Tibial nerve (tissue), 4 donors: ENCODE measurements at places on chromosomes 16 and 17. TPM values are rescaled to one million over a fixed set of nuclear protein-coding genes. Genes with fewer than 3 reads are reported as not detected.

Gene GAST
- not detected for total RNA-seq

Gene SETD6
- total RNA-seq: 41.0 TPM

Gene SEZ6L2
- total RNA-seq: 1.7 TPM

DNA sequence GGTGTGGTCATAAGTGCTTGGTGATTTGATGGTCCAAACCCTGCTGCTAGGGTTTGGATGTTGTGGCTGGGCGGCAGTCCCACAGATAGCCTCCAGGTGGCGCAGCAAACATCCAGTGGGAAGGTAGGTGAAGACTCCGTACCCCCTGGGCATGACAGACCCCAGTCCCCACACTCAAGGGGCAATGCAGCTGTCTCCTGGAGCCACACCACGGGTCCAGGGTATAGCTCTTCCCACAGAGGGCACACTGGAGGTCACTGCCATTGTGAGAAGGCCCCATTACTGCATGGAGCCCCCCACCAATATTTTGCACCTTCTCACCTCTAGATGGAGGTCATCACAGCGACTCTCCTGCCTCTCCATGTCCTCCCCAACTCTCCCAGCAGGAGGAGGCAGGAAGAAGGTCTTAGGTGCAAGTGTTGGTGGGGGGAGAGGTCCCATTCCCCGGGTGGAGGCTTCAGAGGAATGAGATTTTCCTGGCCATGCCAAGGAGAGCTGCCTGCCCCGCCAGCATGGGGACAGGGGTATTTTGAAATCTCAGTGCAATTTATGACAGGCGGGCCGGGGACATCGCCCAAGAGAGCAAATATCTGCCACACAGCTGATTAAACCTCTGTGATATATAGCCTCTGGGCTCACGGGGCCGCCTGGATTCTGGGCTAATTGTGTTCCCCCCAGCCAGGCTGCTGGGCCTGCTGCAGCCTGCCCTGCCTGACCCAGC is 17.1 kb upstream of the C17orf113 start:
- DNase-seq: peak; percentile 66
- no peaks in the 10 kb centered on the region for H3K36me3 ChIP-seq
- H3K4me1 ChIP-seq: peaks cover 5% of the 10 kb centered on the region
- no peak overlapping the region for H3K27ac ChIP-seq

GRCh38 chr16:54402270-54402669 is 115.7 kb upstream of the IRX3 start:
- H3K27me3 ChIP-seq: no peaks in the 10 kb centered on the region
- H3K27ac ChIP-seq: no peak overlapping the region
- H3K4me1 ChIP-seq: no peaks in the 10 kb centered on the region
- H3K4me3 ChIP-seq: no peak overlapping the region
- DNase-seq: no peak

GRCh38 chr16:84514874-84515835 is 10.7 kb upstream of the MEAK7 start:
- no peak overlapping the region for H3K4me3 ChIP-seq
- H3K4me1 ChIP-seq: no peaks in the 10 kb centered on the region
- H3K27me3 ChIP-seq: no peaks in the 10 kb centered on the region
- H3K36me3 ChIP-seq: no peaks in the 10 kb centered on the region

DNA sequence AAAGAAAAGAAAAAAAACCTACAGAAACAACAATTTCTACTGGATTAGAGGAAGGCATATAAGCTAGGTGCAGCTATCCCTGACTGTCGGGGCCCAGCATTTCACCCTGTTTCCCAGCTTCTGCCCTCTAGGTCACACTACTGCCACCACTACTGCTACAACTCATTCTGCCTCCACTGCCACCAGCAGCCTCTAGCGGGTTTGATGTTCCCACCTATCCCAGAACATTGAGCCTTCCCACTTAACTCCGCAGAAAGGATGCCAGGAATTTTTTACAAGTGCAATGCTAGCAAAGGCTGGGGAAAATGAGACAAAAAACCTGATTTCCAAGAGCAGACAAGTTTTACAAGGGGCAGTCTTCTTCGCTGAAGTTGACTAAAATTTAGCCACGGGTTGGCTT is 10.4 kb downstream of the ADCY9 start:
- H3K27ac ChIP-seq: peak overlapping the region; percentile 75
- no peaks in the 10 kb centered on the region for H3K36me3 ChIP-seq
- no peaks in the 10 kb centered on the region for H3K27me3 ChIP-seq
- H3K4me3 ChIP-seq: no peak overlapping the region
- peaks cover 39% of the 10 kb centered on the region for H3K4me1 ChIP-seq

DNA sequence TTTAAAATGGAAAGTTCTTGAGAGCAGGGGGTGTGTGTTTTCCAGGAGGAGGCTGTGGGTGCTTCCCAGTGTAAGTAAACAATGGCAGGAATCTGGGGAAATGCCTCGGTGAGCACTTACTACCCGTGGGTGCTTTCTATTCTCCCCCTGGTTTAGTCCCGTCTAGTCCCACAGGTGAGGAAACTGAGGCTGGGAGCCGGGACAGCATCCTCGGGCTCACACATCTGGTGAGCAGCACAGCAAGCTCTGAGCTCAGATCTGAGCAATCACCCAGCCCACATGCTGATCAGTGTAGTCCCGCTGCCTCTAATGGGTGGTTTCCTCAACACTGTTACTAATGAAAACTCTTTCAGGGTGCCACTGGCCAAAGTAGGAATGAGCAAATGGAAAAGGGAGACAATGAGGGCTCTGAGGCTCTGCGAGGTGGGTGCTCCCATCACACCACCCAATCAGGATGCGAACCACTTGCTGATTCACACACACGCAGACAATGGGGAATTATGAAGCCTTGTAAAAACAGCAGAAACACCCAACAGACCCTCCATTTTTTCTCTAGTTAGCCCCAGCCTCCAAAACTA is 202.6 kb downstream of the PARN start:
- no peak overlapping the region for H3K4me3 ChIP-seq
- H3K4me1 ChIP-seq: peaks cover 13% of the 10 kb centered on the region
- DNase-seq: no peak
- H3K27me3 ChIP-seq: no peaks in the 10 kb centered on the region
- H3K36me3 ChIP-seq: no peaks in the 10 kb centered on the region

GRCh38 chr17:1029196-1029921 is 32.4 kb downstream of the TIMM22 start:
- no peak overlapping the region for H3K4me3 ChIP-seq
- H3K27me3 ChIP-seq: no peaks in the 10 kb centered on the region
- peaks cover 46% of the 10 kb centered on the region for H3K4me1 ChIP-seq
- peak; percentile 62 for DNase-seq

DNA sequence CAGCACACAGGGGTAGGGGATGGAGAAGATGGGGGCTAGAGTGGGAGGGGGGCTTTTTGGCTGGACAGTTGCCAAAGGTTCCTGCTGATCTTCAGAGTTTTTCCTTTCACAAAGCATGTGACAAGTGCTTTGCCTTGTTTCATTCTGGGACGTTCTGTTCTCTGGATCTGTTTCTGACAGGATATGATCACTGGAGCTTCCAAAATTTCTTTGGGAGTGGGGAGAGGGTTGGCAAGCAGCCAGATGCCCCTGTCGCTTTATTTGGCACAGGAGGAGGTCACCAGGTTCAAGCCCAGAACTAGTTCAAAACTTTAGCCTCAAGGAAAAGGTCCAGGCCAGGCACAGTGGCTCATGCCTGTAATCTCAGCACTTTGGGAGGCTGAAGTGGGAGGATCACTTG is 68.5 kb upstream of the TBX2 start:
- peak overlapping the region; percentile 69 for H3K27ac ChIP-seq
- H3K27me3 ChIP-seq: no peaks in the 10 kb centered on the region
- H3K4me1 ChIP-seq: peaks cover 25% of the 10 kb centered on the region
- no peaks in the 10 kb centered on the region for H3K36me3 ChIP-seq

DNA sequence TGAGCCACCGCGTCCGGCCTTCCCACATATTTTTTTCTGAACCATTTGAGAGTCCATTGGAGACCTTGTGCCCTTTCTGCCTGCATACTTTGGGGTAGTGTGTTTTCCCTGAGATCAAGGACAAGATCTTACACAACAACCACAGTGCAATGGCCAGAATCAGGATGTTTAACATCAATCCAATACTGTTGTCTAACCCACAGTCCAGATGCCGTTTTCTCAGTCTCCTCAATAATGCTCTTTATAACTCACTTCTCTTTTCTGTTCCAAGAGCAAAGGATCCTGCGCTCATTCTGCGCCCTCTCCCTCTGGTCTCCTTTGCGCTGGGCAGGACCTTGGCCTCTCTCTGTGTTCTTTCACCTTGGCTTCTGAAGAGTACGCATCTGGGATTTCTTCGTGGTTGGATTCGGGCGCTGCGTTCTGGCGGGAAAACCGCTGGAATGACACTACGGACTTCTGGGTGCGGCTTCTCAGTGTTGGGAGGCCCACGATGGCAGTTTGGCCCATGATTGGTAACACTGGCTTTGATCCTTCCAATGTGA is 16.6 kb downstream of the CBX4 start:
- no peaks in the 10 kb centered on the region for H3K27me3 ChIP-seq
- no peaks in the 10 kb centered on the region for H3K4me1 ChIP-seq
- H3K36me3 ChIP-seq: no peaks in the 10 kb centered on the region
- H3K27ac ChIP-seq: no peak overlapping the region

DNA sequence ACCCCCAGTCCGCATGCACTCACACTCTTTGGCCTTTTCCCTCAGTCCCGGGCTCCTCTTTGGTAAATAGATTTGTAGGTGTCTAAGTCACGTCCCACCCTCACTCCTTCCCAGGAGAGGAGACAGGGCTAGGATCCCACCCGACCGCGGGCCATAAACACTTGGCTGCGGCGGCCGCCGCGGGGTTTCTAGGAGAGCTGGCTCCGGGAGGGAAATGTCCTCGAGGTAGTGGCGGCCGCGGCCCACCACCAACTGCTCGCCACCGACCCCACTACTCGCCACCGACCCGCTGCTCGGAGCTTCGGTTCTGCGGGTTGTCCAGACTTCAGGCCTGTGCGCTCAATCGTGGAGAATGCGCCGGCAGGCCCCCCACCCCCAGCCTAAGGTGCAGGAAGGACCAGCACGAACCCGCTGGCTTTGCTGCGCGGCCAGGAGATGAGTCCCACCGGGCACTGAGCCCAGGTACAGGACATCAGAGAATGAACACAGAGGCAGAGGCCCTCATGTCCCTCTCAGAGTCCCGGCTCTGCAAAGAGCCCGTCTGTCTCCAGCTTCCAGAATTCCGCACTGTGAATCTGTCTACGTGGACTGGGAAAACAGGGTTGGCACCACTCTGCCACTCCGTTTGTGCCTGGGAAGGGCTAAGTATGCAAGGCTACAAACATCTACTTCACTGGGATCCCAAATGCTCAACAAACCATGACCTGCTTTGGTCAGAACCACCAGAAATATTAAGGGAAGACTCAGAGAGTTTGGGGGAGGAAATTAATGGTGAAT is 2.5 kb downstream of the PRAC2 start:
- DNase-seq: no peak
- no peak overlapping the region for H3K27ac ChIP-seq
- H3K4me1 ChIP-seq: peaks cover 23% of the 10 kb centered on the region
- no peak overlapping the region for H3K4me3 ChIP-seq
- peaks cover 100% of the 10 kb centered on the region for H3K27me3 ChIP-seq
- no peaks in the 10 kb centered on the region for H3K36me3 ChIP-seq

GRCh38 chr17:31492880-31493655 is 101.6 kb downstream of the RAB11FIP4 start:
- H3K27me3 ChIP-seq: peaks cover 6% of the 10 kb centered on the region
- no peak for DNase-seq
- H3K4me3 ChIP-seq: no peak overlapping the region
- peaks cover 42% of the 10 kb centered on the region for H3K4me1 ChIP-seq

- H3K4me3 ChIP-seq: no peak overlapping the region
- no peak for DNase-seq
- H3K4me1 ChIP-seq: no peaks in the 10 kb centered on the region
- no peak overlapping the region for H3K27ac ChIP-seq
- H3K27me3 ChIP-seq: peaks cover 28% of the 10 kb centered on the region
- no peaks in the 10 kb centered on the region for H3K36me3 ChIP-seq
Measured at GRCh38 chr17:79529661-79530081, 81.2 kb downstream of the RBFOX3 start.

DNA sequence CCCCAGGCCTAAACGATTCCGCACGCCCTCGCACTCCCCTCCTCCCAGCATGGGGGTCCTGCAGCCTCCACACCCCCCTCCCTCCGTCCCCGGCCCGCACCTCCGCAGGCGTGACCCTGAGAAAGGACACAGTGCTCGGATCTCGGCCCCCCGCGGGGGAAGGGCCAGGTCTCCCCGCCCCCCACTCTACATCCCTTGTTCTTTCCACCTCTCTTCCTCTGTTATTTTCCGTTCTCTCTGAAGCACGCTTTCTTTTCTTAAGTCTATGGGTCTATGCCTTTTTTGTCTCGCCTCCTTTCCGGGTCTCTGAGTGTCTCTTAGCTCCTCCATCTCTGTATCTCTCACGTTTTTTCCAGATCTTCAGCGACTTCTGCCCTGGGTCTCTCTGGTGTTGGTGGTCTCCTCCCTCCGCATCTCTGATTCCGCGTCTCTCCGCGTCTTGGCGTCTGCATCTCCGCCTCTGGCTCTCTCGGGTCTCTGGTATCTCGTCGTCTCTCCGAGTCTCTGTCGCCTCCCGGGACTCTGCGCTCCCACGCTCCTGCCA is 2.1 kb upstream of the HES7 start:
- no peaks in the 10 kb centered on the region for H3K36me3 ChIP-seq
- peaks cover 50% of the 10 kb centered on the region for H3K4me1 ChIP-seq
- H3K27ac ChIP-seq: peak overlapping the region; percentile 71
- peak; percentile 19 for DNase-seq
- no peaks in the 10 kb centered on the region for H3K27me3 ChIP-seq

DNA sequence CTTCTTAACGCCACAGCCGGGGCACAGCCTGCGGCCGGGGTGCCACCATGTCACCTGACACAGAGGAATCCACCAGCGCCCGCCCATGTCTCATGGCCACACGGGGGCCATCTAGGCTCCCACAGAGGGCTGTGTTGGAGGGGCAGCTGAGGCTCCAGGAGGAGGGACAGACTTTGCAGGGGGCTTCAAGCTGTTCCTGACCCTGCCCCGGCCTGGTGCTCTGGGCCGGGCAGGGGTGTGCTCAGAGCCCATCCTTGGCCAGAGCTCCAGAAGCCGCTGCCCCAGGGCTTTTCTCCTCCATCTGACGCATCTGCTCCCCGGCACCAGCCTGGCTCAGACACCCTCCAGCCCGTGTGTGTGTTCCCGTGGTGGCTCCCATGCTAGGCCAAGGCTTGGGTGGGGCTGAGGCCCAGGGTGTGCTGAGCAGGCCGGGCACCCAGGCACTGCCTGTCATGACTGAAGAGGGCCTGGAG is 7.8 kb upstream of the SLC38A10 start:
- no peak overlapping the region for H3K27ac ChIP-seq
- H3K27me3 ChIP-seq: no peaks in the 10 kb centered on the region
- no peak for DNase-seq

GRCh38 chr17:55067697-55068439 is 99.3 kb downstream of the STXBP4 start:
- no peak overlapping the region for H3K27ac ChIP-seq
- no peak overlapping the region for H3K4me3 ChIP-seq
- H3K4me1 ChIP-seq: no peaks in the 10 kb centered on the region
- H3K27me3 ChIP-seq: no peaks in the 10 kb centered on the region

DNA sequence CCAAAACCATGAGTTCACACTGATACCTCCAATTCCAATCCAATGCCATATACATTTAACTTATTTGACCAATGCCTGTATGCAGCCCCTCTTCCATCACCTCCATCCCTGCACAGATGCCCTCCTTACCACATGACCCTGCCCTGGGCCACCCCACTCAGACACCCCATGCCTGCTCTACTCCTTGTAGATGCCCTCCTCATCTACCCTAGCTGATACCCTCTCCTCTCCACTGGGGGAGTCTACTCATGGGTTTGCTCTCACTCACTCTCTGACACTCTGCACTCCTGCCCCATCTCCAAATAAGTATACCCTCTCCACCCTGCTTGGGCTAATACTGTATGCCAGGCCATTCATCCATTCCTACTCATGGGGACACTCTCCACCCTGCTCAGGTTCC is 16.0 kb upstream of the CMTM4 start:
- H3K4me1 ChIP-seq: no peaks in the 10 kb centered on the region
- H3K4me3 ChIP-seq: no peak overlapping the region
- H3K36me3 ChIP-seq: no peaks in the 10 kb centered on the region
